ENCODE measurements at places on chromosomes 5 and 9. TPM values are rescaled to one million over a fixed set of nuclear protein-coding genes. Genes with fewer than 3 reads are reported as not detected.

ECSCR gene
- total RNA-seq, result 19.2 TPM

GPX3 gene
- total RNA-seq, result 217 TPM

DNA sequence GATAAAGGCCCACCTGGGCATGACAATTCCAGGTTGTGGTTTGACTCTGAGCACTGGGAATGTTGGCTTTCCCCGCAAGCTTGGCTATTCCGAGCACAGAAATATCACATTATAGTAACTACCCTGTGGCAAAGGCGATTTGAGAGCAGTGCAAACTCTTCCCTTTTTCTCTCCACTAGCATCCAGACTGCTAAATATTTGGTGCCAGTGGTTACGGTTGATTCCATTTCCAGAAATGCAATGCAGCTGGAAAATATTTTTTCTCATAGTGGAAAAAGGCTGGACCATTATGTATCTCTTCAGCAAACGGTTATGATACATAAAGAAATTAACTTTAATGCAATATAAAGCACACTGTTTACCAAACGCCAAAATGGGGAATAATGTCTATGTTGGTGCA lies 158.0 kb downstream of the ENC1 start:
- no peak for DNase-seq

- no peak for DNase-seq
Observed at GRCh38 chr9:92408747-92409478, 4.5 kb upstream of the OGN start.

- DNase-seq, result no peak
Observed at GRCh38 chr9:32360983-32361673, 23.3 kb upstream of the ACO1 start.

- DNase-seq, result no peak
Observed at GRCh38 chr5:31033295-31033694, 160.2 kb upstream of the CDH6 start.

DNA sequence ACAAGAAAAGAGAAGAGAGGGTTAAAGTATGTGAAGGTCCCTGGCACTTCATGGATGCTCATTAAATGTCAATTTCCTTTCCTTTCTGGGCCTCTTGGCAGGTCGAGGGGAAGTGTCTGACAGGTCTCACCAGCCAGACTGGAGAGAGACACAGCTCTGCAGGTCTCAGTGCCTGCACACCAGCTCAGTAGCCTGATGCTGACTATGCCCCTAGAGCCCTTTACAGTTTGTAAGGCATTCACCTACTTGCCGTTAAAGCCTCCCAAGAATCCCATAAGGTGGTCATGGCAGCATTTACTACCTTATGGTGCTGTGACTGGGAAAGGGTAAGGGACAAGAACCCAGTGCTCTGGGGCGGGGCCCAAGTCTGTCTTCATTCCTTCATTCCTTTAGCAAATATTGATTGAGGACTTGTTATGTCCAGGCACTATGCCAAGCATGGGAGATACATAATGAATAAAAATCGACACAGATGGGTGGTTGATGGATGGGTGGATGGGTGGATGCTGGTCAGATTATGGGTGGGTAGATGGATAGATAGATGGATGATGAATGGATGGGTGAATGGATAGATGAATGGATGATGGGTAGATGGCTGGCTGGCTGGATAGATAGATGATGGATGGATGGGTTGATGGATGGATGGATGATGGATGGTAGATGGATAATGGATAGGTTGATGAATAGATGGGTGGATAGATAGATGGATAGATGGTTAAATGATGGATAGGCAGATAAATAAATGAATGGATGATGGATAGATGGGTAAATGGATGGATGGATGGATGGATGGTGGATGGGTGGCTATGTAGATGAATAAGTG lies 21.3 kb upstream of the KIF12 start:
- no peak for DNase-seq

DNA sequence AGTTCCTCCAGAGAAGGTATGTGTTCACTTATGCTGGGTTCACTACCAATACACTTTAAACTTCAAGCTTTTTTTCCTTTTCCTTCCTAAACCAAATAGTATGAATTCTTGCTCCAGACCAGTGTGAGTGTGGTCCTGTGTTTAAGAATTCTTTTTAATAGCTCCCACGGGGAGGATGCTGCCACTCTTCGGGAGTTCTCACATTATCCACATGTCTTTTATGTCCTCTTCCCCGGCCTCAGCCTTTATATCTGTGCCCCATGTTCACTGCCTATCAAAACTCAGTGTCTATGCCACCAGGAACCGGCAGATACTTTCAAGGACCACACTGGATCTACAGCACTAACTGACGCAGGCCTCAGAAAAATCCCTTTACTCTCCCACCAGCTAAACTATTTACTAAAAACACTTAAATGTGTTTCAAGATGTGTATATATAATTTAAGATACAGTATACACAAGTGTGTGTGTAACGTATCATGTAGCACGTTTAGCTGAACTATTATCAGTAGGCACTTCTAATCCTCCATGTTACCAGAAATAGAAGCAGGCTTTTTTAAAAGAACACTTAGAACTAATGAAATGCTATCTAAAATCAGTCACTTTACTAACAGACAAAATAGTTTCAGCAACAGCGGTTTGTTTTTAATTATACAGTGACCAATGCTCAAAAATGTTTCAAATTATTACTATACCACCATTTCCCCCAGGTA lies 88.0 kb downstream of the PLPP1 start:
- DNase-seq, result no peak

- DNase-seq, result no peak
Observed at GRCh38 chr9:136597965-136598364, 52.1 kb upstream of the NOTCH1 start.

All from uterus (tissue), 4 donors.